ENCODE measurements at places on chromosomes 2 and 18. TPM values are rescaled to one million over a fixed set of nuclear protein-coding genes. Genes with fewer than 3 reads are reported as not detected.
A peak's percentile ranks its signal among the peaks of the same experiment; 100 is the strongest.

GALR1 gene
- 0.13 TPM for total RNA-seq

DNA sequence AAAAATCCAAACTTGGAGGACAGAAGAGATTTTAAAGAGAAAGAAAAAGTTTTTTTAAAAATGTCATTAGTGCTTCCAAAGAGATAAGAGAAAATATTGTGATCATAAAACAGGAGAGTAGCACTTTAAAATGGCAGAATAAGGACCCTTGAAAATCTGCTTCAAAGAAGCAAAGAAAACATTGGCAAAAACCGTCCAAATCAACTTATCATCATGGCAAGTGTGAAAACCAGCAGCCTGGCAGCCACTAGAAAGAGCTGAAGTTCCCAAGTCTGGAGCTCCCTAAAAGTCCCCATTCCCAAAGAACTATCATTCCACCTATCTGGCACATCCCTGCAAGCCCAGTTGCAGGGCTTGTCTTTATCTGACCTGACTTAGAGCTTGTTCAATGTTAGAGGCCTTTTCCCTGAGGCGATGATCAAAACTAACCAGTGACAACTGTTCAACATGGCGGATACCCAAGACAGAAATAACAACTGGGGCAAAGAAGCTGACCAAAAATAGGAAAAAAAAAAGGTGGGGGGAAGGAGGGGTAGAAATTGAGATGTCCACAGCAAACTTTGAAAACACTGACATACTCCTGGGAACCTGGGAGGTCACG is 24.6 kb upstream of the RNU4ATAC start:
- no peak for DNase-seq

CDK15 gene
- 2.3 TPM for total RNA-seq

GRCh38 chr2:46891956-46892553 is 23.6 kb downstream of the MCFD2 start:
- DNase-seq, result no peak

DNA sequence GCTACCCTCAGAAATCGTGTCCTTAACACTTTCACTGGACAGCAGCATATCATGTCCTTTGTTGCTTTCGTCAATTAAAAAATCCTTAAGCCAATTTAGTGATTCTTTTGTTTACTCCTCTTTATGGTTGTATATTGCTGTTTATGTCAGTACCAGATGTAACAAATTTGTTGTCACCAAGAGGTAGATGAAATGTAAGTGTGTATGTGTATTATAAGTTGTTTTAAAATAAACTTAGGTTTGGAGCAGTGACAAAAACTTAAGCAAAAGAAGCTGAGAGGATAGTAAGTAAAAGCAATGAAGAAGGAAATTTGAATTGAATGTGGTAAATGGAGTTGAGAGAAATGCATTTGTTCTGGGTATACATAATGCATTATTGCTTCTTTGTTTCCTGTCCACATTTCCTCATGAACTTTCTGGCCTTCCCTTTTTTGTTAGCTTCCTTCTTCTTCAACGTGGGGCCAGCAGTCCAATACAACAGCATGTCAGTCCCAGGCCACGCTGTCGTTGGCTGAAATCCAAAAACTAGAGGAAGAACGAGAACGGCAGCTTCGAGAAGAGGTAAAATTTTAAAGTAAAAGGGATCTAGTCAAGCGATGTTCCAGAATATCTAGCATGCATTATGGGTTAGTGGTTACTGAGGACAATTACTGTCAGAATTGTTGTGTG is 30.5 kb upstream of the SNORC start:
- DNase-seq, result peak; percentile 67

IL1A gene
- 0.18 TPM for total RNA-seq

SEMA4F gene
- total RNA-seq, result 11.5 TPM

DNA sequence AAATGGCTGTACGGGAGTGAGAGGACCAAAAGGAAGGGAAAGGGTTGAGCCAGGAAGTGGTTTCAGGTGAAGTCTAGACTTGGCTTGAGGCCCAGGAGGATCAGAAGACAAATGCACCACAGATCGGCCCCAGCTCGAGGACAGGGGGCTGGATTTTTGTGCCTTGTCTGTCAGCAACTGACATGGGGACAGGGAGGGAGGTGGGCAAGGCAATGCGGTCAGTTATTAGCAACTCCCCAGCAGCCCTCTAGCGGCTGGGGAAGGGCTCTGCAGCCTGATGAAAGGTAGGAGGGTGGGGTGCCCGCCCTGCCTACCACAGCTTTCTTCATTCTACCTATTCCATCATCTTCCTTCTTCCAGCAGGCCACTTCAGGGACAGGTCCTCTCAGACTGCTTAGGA is 50.0 kb downstream of the CPO start:
- DNase-seq, result no peak

CHRND gene
- not detected for total RNA-seq

ZNF385B gene
- total RNA-seq, result 5.3 TPM

CACNB4 gene
- total RNA-seq, result 11.4 TPM

GRCh38 chr2:57711991-57712390 is 334.6 kb upstream of the VRK2 start:
- no peak for DNase-seq

- DNase-seq, result peak; percentile 77
Observed at GRCh38 chr18:63131106-63131958, 188.2 kb downstream of the BCL2 start.

DNA sequence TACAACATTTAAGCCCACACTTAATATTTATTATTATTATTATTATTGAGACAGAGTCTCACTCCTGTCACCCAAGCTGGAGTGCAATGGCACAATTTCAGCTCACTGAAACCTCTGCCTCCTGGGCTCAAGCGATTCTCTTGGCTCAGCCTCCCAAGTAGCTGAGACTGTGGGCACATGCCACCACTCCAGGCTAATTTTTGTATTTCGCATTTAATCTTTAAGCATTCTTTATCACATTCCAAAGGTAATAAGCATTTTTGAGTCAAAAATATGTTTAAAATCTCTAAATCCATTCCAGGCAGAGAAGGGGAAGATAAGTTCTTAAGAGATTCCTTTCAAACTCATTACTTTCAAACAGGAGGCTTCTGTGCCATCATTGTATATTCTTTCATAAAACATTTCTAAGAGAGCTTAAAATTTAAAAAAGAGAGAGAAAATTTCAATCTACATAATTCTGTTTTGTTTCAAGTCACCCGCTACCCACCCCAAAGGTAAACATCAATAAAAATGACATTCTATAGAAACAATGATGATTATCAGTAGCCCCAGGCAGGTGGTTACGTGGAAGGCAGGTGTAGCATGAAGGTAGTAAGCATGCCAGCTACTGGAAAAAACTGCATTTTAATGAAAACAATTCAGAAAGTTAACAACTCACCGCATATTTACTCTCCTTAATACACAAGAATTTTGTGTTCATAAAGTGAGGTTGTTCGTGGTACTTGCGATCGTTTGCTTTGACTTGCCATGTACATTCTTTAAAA is 84.4 kb upstream of the NARS1 start:
- DNase-seq, result no peak
